ENCODE measurements at places on chromosomes 7 and 10.

DNA sequence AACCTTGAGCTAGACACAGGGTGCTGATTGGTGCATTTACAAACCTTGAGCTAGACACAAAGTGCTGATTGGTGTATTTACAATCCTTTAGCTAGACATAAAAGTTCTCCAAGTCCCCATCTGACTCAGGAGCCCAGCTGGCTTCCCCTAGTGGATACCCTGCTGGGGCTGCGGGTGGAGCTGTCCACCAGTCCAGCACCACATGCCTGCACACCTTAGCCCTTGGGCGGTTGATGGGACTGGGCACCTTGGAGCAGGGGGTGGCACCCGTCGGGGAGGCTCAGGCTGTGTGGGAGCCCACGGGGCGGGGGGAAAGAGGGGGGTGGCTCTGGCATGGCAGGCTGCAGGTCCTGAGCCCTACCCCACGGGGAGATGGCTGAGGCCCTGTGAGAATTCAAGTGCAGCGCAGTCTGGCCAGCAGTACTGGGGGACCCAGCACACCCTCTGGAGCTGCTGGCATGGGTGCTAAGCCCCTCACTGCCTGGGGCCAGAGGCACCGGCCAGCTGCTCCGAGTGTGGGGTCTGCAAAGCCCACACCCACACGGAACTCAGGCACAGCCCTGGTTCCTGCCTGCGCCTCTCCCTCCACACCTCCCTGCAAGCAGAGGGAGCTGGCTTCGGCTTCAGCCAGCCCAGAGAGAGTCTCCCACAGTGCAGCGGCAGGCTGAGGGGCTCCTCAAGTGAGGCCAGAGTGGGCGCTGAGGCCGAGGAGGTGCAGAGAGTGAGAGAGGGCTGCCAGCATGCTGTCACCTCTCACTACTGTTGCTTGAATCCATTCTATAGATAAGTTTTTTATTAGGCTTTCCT, 369.8 kb upstream of the SMIM30 start:
- no peak for DNase-seq

DNA sequence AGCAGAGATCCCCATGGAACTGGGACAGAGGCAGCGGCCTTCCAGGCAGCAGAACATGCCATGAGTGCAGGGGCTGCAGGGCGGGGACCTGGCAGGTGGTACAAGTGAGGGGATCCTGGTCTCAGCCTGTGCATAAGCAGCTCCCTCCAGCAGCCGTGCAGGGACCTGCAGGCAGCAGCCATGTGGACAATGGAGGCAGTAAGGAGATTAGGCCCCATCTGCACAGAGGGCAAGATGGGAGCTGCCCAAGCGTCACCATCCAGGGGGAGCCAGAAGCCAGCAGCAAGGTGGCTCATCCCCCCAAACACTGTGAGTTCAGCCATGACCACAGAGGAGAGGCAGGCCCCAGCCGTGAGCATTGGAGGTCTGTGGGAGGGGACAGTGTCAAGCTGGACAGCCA, 3.1 kb downstream of the DDC start:
- DNase-seq, result no peak

GRCh38 chr7:157893535-157894044, 556.8 kb downstream of the DNAJB6 start:
- no peak for DNase-seq

- DNase-seq, result no peak
These were observed 38.8 kb upstream of the INPP5A start for GRCh38 chr10:132498562-132499366.

GRCh38 chr7:147833557-147833956, 757.0 kb upstream of the C7orf33 start:
- DNase-seq, result no peak

All from omental fat pad (tissue), 4 donors.